Activated naive CD4-positive, alpha-beta T cell (primary cell): ENCODE measurements at places on chromosomes 6 and 20.

- no peak for DNase-seq
Observed at GRCh38 chr20:21101932-21102575, 4.1 kb downstream of the LINC00237 start.

DNA sequence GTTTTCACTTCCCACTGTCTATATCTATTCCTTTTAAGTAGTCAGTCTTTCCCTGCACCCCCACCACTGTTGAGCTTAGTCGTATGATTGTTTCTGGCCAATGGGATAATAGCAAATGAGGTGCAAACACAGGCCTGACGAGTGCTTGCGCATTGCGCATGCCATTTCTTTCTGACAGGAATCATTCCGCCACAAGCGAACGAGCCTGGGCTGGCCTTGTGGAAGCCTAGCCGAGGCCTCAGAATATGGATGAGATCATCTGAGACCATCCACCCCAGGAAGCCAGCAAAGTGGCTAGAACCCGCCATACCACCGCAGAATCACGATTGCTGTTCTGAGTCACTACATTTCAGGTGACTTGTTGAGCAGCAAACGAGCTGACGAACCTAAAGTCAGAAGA lies 52.2 kb upstream of the PRL start:
- no peak for DNase-seq

GRCh38 chr6:10386220-10386619 lies 28.7 kb downstream of the TFAP2A start:
- no peak for DNase-seq

DNA sequence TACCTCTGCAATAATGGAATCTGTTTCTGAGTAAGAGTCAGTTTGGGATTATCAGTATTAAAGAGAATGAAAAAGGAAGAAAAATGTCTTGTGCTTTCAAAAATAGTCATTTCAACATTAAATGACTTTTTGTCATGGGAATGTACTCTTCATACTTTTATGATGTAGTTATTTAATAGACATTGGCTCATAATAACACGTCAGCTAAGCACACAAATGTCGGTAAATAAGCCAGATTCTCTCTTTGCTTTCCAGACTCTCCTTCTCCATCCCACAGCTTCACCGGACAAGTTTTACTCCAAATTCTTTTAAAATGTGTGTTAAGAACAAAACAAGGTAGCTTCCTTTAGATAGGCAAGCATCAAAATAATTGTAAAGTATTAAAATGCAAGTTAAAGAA lies 76.0 kb downstream of the C6orf52 start:
- DNase-seq = no peak

- DNase-seq = no peak
Observed at GRCh38 chr6:81786150-81786549, 33.7 kb upstream of the TENT5A start.

DNA sequence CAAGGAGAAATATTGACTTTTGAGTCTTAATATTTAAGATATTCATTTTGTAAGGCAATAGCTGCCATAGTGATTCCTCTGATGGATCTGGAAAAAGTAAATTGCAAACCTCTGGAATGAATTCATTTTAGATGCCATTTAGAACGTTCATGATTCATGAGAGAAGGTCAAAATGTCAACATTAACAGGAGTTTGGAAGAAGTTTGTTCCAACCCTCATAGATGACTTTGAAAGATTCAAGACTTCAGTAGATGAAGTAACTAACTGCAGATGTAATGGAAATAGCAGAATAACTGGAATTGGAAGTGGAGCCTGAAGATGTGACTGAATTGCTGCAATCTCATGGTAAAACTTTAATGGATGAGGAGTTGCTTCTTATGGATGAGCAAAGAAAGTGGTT lies 100.9 kb upstream of the CCN2 start:
- DNase-seq = no peak

DNA sequence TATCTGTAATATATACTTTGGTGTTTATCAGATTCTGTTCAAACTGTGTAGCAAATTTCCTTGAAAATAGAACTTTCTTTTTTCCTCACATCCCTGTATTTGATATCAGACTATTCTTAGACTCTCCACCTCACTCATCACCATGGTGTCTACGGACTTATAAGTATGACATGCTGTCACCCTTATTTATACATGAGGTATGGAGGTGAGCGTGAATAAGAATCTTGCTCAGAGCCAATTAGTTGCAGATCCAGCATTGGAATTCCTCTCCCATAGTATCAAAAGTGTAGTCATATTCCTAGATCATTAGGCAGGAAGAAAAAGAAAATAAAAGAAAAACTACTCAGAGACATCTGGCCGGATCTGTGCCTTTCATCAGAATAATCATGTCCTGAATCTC lies 43.0 kb downstream of the TPD52L1 start:
- DNase-seq = no peak

DNA sequence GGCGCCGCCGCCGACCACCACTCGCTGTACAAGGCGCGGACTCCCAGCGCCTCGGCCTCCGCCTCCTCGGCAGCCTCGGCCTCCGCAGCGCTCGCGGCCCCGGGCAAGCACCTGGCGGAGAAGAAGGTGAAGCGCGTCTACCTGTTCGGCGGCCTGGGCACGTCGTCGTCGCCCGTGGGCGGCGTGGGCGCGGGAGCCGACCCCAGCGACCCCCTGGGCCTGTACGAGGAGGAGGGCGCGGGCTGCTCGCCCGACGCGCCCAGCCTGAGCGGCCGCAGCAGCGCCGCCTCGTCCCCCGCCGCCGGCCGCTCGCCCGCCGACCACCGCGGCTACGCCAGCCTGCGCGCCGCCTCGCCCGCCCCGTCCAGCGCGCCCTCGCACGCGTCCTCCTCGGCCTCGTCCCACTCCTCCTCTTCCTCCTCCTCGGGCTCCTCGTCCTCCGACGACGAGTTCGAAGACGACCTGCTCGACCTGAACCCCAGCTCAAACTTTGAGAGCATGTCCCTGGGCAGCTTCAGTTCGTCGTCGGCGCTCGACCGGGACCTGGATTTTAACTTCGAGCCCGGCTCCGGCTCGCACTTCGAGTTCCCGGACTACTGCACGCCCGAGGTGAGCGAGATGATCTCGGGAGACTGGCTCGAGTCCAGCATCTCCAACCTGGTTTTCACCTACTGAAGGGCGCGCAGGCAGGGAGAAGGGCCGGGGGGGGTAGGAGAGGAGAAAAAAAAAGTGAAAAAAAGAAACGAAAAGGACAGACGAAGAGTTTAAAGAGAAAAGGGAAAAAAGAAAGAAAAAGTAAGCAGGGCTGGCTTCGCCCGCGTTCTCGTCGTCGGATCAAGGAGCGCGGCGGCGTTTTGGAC lies 2.0 kb downstream of the SOX4 start:
- DNase-seq = no peak

- DNase-seq = no peak
Observed at GRCh38 chr20:58116505-58116904, 111.9 kb downstream of the ANKRD60 start.

DNA sequence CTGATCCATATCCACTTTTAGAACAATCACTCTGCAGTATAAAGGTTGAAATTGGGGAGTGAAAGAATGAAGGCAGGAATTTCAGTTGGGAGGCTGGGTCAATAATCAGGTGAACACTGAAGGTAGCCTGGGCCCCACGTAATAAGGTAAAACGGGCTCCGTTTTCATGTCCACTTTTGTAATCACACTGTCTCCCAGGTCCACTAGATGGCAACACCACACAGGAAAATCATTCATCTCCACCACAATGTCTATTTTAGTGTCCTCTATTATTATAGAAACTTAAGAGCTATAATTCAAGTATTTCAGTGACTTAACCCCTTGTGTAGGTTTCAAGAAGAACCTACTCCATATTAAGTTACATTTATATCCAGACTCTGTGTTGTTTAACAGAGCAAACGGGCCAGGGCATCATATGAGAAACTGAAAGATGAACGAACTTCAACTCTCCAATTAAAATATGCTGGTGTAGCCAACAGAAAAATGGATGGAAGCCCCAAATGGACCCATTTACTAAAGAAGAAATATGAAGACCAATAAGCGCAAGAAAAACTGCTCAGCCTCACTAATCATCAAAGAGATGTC lies 45.9 kb upstream of the MC3R start:
- no peak for DNase-seq

- no peak for DNase-seq
Observed at GRCh38 chr6:155706341-155706740, 250.7 kb upstream of the NOX3 start.

DNA sequence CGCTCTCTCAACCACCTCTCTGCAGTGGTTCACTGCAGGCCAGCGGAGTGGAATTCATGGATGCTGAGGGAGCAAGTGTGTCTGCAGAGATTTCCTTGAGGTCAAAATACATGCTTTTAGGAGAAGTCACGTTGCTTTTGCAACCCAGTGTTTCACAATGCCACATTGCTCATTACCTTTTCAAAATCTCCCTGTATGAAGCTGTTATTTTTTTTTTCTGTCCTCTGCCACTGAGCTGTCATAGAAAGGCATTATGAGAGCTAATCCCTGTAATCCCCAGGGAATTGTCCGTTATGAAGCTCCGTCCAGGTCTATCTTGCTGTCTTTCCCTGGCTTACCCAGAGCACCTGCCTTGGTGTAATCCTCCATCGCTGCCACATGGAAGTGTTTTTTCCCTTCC lies 60.5 kb upstream of the SLC22A23 start:
- no peak for DNase-seq

GRCh38 chr6:75438442-75439116 lies 55.0 kb downstream of the FILIP1 start:
- no peak for DNase-seq

DNA sequence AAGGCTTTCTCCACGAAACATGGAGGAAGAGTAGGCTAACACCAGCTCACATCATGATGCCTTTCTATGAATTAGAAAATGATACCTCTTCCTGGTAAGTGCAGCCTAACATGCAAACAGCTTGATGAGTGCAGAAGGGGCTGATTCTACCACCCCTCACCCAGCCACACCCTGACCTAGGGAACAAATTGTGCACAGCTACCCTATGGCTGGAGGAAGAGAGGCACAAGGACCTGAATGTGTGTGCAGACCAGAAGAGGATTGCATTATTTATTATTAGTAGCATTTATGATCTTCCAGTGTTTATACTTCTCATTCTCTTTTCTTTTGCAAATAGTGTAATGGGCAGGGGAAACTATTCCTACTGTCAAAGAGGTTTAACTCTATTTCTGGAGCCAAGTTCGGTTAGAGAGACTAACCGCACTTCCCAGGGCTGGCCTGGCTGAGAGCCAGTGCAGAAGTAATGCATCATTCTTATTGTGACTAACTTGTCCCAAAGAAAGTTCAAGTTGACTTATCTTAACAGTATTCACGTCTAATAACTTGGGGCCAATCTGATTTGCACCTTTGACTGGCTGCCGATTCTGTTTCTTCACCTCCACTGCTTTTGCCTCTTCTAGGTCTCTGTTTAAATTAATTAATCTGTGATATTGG lies 237.5 kb downstream of the CD83 start:
- no peak for DNase-seq

DNA sequence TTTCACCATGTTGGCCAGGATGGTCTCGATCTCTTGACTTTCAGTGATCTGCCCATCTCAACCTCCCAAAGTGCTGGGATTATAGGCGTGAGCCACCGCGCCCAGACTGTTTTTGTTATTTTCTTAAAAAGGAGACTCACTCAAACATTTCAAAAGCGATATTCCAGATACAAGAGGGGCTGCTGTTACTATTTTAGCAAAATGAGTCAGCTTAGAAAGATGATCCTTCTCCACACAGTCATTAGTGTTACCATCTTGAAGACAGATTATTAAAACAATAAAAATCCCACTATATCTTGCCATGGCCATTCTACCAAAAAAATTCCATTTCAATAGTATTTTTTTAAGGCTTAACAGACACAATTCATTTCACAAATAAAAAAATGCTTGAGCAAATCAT lies 102.8 kb downstream of the PREP start:
- no peak for DNase-seq

- no peak for DNase-seq
Observed at GRCh38 chr6:145866456-145867396, 52.1 kb upstream of the FBXO30 start.

DNA sequence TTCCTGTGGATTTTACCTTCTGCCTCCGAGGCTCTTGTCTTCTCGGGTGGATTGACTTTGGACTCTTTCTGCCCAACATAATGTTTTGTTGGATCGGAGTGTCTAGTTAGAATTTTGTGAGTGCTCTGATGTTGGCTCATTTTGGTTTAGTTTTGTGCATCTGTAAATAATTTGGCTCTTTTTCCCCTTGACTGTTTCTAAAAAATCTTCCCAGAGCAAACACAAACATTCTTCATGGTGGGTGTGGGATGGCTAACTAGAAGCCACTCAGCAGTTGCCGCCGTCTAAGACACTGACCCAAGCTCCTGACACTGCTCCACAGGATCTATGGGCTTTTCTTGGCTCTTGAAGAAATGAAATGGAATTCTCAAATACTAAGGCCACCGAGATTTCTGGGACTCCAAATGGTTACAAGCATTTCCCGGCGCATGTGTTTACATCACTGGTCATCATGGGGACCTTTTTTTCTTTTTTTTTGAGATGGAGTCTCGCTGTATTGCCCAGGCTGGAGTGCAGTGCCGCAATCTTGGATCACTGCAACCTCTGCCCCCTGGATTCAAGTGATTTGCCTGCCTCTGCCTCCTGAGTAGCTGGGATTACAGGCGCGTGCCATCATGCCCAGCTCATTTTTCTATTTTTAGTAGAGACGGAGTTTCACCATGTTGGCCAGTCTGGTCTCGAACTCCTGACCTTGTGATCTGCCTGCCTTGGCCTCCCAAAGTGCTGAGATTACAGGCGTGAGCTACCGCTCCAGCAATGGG lies 92.0 kb upstream of the FRMD1 start:
- no peak for DNase-seq
